HCT116 (cell line): ENCODE measurements at places on chromosomes 2 and 18. TPM values are rescaled to one million over a fixed set of nuclear protein-coding genes. Genes with fewer than 3 reads are reported as not detected.

GRCh38 chr18:21901423-21901945 lies 160.9 kb downstream of the MIB1 start:
- DNase-seq: no peak

GRCh38 chr2:208062961-208063360 lies 37.6 kb upstream of the PLEKHM3 start:
- no peak for DNase-seq

Gene CDK15
- total RNA-seq: not detected

GRCh38 chr2:165002638-165003037 lies 47.3 kb upstream of the SLC38A11 start:
- no peak for DNase-seq

Gene CIAO1
- total RNA-seq: 76.8 TPM

GRCh38 chr2:179017773-179018357 lies 32.1 kb downstream of the CCDC141 start:
- no peak for DNase-seq

Gene ZEB2
- 0.81 TPM for total RNA-seq

Gene SLC25A52
- not detected for total RNA-seq

DNA sequence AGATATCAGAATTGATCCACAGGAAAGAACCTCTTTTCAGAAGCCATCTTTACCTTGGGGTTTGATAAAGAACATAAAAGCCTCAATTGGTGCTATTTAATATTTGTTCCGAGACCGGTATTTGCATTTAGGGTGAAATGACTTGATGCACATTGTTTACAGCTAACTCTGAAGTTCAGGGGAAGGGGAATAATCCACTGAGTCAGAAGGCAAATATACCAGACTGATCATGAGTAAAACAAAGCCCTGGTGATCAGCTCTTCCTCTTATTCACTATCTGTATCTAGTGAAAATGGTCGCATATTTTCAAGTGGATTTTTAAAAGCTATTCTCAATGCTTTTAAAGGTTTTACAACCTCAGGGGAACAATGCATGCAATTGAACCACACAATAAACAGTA lies 53.0 kb upstream of the ATP8B1 start:
- DNase-seq: no peak
